Activated T-cell treated with anti-CD3 and anti-CD28 coated beads, Interleukin-2, amount 50 U/mL, for 72 hours (primary cell): ENCODE measurements at places on chromosomes 5 and 9. TPM values are rescaled to one million over a fixed set of nuclear protein-coding genes. Genes with fewer than 3 reads are reported as not detected.

DNA sequence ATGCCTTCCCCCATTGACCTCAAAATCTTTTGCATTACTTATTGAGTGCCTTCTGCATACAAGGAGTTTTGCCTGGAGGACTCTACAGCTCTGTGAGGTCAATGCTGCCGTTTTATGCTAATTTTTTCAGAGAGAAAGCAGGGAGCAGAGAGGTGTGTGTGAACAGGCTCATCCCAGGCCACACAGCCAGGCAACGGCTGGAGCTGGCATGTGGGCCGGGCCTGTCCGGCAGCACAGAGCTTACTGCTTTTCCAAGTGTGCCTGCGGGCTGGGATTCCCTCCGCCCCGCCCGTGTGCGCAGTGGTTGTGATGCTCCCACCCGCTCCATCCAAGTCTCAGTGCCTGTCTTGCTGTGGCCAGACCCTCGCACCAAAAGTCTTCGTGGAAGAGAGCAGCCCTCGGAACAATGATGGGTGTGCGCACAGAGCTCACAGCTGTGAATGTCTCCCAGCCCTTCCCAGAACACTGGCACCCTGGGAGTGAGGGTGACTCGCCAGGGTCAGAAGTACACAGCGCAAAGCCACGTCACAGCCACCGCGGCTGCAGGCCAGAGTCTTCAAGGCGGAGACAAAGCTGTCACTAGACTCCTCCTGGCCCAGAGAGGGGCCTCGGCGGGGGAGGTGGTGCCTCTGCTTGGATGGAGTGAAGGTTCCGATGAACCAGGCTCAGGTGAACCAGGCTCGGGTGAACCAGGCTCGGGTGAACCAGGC is 82.8 kb downstream of the COL5A1 start:
- no peak for DNase-seq

DNA sequence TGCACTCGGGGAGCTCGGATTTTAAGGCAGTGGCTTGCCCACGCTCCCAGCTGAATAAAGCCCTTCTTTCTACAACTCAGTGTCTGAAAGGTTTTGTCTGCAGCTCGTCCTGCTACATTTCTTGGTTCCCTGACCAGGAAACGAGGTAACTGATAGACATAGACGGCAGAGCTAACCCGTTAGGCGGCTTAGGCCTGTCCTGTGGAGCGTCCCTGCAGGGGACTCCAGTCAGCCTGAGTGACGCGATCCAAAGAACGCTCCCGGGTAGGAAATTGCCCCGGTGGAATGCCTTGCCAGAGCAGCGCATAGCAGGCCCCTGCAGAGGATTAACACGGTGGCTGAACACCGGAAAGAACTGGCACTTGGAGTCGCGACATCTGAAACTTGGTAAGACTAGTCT is 1.8 kb upstream of the SELENOP start:
- no peak for DNase-seq

DNA sequence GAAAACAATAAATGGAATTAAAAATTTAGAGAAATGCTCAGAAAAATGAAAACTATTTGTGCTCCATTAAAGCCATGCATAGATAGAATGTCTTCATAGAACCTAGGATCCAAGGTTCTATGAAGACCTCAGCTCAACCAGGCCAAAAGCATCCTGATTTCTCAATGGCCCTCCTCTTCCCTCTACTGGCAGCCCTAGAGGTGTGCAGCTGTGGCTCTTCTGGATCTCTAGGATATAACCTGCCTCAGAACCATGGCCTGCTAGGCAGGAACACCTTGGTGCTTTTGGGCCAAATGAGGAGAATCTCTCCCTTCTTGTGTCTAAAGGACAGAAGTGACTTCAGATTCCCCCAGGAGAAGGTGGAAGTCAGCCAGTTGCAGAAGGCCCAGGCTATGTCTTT is 15.1 kb downstream of the IFNA1 start:
- DNase-seq, result peak; percentile 27

DNA sequence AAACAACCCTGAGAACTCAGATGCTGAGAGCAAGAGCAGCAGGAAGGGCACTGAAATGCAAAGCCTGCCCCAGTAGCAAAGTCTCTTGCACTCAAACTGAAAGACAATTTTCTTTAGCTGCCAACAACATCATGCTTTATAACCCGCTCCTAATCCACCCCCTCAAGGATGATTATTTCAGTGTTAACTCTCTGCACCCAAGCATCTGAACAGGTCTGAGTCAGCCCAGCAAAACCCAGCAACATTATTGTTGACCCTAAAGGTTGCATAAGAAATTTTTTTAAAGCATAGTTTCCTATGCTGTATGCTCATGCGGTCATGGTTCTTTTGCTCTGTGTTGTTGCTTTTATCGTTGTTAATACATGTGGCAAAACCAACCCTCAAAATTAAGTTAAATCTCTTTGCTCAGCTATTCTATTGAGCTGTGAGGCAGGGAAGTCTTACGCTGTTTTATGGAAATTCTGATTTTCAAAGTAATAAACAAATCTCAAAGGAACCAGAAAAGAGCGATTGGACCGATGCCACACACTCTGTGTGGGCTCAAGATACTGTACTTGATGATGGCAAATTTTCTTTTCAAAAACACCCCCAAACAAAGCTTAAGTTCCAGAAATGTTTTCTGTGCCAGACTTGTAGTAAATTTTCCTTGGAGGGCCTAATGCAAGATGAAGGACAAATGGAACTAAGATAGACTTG is 440.6 kb upstream of the MPDZ start:
- DNase-seq, result no peak

DNA sequence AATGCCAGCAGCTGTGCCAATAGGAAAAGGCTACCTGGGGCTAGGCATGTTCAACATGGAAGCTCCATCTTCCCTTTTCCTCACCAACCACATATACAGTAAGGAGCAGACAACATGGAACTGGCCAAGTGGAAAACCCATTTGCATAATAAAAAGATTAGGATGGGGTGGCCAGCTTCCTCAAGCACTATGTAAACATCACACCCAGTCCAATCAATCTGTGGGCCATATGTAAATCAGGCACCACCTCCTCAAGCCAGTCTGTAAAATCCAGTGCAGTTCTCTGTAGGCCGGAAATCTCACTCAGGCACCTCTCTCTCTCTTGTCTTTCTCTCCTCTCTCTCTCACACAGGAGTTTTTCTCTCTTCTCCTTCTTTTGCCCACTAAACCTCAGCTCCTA is 360.2 kb upstream of the GRIA1 start:
- DNase-seq, result no peak

DNA sequence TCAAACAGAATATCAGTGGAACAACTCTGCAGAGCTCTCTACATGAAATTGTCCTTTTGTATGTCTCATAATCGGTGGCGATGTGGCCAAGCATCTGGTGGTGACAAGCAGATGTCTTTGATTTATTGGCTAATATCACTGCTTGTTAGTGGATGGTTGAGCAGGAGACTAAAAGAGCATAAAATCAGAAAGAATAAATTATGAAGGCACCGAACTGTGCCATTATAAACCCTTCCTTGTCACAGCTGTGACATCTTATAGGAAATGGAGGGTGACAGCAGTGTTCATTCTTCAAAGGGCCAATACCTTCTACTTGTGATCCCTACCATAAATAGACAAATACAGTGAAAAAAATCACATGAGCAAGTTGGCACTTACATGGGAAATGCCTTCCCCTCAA is 1404.3 kb downstream of the MAT2B start:
- no peak for DNase-seq

GRCh38 chr5:146706321-146706972 is 172.1 kb downstream of the PPP2R2B start:
- peak; percentile 1 for DNase-seq

DNA sequence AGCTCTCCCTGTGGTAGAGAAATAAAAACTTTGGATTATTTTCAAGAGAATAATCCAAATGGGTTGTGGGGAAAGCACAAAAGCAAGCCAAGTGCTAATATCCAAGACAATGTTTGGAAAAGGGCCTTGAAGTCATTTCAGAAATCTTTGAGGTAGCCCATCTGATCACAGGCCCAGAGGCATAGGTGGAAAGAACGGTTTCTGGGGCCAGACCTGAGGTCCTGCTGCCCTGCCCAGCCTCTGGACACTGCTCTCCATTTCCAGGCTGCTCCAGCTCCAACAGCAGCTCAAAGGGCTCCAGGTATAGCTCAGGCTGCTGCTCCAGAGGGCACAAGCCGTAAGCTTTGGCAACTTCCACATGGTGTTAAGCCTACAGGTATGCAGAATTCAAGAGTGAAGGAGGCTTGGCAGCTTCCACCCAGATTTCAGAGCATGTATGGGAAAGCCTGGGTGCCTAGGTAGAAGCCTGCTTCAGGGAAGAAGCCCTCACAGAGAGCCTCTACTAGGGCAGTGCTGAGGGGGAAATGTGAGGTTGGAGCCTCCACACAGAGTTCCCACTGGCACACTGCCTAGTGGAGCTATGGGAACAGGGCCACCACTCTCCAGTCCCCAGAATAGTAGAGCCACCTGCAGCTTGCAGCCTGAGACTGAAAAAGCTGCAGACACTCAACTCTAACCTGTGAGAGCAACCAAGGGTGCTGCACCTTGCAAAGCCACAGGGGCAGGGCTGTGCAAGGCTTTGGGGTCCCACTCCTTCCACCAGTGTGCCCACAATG is 133.1 kb downstream of the PIK3R1 start:
- DNase-seq, result no peak

DNA sequence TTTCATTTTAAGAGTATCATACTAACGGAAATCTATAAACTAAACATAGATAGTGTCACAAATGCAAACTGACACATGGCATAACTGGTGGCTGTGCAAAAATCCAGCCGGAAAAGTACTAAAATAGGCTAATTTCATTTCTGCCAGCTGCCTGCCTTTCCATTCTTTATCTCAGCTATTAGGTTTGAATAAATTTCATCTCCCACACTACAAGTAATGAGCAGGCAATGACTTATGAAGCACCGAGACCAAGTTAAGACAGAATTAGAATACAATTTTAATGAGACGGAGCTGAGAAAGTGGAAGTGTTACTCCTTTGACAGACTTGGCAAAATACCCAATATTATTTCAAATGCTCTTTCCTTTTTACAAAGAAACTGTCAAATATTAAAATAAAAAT is 258.8 kb upstream of the ZNF608 start:
- DNase-seq, result no peak

DNA sequence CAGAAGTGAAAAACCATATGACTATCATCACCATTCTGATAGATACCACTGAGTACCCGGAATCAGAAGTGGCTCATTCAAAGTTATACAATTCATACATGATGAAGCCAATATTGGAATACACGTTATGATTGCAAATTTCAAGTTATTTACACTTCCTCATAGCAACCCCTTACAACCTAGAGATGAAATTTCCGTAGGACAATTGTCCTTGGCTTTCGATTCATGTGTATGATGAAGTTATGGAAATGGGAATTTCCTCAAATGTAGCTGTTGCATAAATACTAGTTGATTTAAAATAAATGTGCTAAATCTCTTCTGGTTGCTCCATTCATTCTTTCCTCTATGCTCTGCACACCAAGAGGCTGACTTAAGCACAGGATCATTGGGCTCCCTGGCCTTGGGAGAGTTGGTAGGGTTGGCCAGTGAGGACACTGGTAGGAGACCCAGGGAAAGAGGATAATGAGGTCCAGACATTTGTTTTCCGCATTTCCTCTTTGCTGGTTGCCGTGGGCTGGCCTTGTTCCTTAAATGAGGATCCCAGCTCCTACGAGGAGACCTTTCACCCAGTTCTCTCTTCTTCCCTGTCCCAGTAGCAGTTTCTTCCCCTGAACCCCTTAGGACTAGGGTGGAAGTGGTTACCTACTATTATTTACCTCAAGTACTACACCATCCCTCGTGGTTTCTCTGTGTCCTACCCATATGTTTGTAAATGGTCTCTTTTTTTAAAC is 90.3 kb downstream of the ZNF474 start:
- no peak for DNase-seq

- no peak for DNase-seq
Measured at GRCh38 chr9:83491995-83492394, 46.2 kb downstream of the FRMD3 start.

DNA sequence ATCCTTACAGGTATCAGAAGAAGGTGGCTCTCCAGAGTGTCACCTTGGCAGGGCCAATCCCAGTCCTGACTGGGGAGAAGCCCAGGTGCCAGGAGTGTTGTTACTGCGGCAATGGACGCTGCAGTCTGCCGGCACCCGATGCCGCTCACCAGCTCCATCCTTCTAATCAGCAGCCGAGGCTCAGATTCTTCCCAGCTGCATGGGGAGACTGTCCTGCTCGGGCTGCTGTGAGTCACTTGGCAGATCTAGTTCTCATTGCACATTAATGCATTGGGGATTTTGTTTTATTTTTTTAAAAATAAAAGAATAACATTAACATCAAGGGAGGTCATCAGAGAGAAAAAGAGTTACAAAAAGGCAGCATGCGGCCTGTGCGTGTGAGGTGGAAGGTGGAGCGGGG is 115.8 kb downstream of the MTX3 start:
- DNase-seq, result no peak

DNA sequence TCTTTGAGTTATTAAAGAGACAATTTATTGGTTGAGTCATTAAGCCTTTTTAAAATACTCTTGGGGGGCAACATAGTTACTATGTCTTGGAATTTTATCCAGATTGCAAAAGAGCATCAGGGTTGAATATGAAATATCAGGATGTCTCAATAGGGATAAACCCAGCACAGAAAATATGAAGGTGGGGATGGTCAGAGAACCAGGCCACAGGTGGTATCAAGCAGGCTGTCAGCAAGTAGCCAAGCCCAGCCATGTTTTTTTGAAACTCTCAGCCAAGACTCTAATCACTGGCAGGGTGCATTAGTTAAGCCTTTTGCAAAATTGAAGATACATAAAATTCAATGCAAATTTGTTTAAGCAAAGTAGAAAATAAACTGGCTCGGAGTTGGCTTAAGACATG is 468.9 kb downstream of the DTWD2 start:
- DNase-seq, result no peak

GRCh38 chr9:33044677-33045282 is 19.7 kb downstream of the DNAJA1 start:
- DNase-seq, result no peak

GRCh38 chr9:72623156-72623555 is 101.7 kb downstream of the TMC1 start:
- DNase-seq, result no peak

DNA sequence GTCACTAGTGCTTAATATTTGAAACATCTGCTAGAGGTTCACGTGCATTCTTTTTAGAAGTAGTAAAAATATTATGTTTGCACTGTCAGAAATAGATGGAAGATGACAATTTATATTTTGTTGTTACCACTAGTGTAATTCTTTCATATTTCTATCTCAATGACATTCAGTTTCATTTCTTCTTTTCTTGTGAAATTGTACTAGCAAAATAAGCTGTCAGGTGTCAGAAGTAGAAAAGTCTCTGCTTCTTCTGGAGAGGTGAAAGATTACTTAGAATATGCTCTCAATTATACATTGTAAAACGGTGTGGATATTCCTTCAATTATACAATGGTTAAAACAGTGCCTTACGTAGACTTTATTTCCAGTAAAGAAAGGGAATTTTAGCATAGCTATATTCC is 395.4 kb downstream of the CSNK1G3 start:
- no peak for DNase-seq

The STOM gene
- 90.6 TPM for total RNA-seq

The TLR4 gene
- not detected for total RNA-seq

The PCDHGB2 gene
- 0.28 TPM for total RNA-seq

The DCAF10 gene
- total RNA-seq, result 27.6 TPM

The TNFSF15 gene
- 0.19 TPM for total RNA-seq

The PGM5 gene
- not detected for total RNA-seq

The IL3 gene
- total RNA-seq, result 8.9 TPM
